NCI-H510A (cell line): ENCODE measurements at places on chromosomes 6 and 20.

DNA sequence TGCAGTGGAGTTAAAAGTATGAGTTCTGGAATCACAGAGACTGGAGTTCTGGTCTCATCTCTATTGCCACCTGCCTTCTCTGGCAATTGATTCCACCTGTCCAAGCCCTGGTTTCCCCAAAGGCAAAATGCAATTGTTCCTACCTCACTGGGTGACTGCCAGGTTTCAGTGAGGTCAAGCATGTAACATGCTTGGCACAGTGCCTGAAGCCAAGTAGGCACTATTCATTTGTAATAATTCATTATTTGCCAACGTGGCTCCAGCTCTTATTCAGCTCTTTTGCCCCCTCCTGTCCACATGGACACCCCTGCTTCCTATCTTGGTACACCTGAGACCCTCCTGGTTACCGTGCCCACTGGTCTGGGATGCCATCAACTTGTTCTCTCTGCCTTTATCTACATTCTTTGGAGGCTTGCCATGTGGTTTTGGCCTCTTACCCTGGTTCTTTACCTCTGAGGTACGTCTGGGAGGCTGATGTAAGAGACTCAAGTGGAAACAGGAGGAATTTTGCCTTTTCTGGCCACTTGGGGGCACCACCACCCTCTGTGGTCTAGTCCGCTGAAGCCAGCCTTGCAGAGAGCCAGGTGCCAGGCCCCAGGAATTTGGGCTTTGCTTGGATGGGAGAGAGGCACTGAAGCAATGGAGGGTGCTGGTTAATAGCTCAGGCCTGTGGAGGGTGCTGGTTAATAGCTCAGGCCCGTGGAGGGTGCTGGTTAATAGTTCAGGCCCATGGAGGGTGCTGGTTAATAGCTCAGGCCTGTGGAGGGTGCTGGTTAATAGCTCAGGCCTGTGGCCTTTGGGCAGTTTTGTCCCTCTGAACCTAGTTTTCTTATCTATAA is 1.7 kb downstream of the KCNK15 start:
- DNase-seq: peak; percentile 80

GRCh38 chr6:52872031-52872430 is 31.4 kb upstream of the GSTA5 start:
- DNase-seq: no peak

DNA sequence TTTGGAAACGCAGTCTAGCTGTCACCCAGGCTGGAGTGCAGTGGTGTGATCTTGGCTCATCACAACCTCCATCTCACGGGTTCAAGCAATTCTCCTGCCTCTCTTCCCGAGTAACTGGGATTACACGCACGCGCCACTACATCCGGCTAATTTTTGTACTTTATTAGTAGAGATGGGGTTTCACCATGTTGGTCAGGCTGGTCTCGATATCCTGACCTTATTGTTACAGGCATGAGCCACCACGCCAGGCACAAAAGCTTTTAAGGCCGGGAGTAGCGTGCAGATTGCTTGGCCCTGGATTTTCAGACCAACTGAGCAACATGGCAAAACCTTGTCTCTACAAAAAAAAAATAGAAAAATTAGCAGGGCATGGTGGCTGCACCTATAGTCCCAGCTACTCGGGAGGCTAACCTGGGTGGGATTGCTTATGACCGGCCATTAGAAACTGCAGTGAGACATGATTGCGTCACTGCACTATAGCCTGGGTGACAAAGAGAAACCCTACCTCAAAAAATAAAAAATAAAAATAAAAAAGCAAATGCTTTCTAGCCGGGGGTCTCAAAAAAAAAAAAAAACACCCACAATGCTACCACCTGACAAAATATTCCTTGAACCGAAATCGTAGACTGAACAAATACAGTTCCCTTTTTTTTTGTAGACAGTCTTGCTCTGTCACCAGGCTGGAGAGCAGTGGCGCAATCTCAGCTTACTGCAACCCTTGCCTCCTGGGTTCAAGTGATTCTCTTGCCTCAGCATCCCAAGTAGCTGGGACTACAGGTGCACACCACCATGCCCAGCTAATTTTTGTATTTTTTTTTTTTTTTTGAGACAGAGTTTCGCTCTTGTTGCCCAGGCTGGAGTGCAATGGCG is 15.0 kb downstream of the RBM39 start:
- no peak for DNase-seq

DNA sequence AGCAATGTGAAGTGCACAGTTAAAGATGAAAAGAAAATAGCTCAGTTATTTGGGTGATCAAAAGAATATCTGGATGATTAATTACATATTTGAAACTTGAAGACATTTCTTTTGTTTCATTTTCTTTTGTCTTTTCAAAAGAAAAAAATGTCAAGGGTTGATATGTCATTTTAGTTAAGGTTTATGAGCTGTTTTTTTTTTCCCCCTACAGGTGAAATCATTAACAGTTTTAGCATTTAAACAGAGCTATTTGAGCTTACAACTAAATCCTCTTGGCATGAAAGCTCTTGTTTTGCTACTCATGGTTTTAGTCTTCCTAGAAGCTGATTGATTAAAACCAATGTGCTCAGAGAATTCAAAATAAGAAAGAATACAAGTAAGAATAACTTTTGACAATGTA is 887.3 kb downstream of the PHF3 start:
- no peak for DNase-seq

DNA sequence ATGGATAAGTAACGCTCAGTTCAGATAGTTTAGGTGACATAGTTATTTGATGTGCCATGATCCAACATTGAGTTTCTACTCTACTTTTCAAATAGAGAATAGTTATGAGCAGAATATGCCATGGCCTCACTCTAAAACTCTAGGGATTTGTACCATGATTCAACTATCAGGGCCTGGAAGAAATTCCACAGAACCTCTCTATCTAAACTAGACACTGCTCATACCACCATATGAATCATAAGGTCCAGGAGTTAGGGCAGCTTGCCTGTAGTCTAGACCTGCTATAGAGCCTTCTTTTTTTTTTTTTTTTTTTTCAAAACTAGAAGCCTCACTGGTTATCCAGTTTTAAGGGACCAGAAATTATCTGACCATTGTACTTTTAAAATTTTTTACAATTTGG is 571.8 kb upstream of the IMPG1 start:
- no peak for DNase-seq
